NCI-H187 treated with DMSO at 0.1 percent for 48 hours (cell line): ENCODE measurements at places on chromosomes 4 and X.

- DNase-seq, result no peak
These were observed 44.1 kb downstream of the SLC16A2 start for GRCh38 chrX:74465424-74465823.

- no peak for DNase-seq
These were observed 44.3 kb upstream of the PAGE4 start for GRCh38 chrX:49784747-49785280.

GRCh38 chr4:30744386-30744785 lies 24.2 kb downstream of the PCDH7 start:
- DNase-seq, result no peak

- DNase-seq, result no peak
These were observed 44.3 kb downstream of the RCHY1 start for GRCh38 chr4:75469896-75470295.

DNA sequence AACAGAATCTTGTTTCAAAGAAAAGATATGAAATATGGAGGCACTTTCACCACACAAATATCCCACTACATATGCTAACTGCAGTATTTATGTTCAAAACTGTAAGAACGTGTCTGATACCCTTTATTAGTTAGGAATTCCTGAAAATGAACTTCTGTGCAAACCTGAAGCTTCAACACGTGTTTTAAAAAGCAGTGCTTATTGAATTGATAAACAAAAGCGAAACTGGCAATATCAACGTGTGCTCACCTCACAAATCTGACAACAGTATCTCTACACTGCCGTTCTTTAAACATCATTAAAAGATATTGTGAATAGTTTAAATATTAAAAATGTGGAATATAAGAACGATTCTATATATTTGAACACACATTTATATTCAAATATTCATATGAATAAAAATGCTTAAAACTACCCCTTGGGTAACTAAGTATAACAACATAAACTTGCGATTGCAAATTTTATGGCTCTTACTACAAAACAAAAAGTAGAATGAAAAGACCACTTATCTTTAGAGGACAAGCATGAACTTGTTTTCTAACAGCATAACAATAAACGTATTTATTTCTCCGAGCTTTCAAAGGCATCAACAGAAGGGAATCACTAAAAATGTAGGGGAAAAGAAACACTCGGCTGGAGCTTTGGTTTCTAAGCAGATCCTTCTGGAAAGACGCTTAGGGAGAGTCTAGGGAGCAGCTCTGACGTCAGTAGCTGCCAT lies at the start of gene LRP2BP:
LRP2BP (minus strand) TSS at position 687 of the 718 bp plus-strand sequence. CDS start 17,738 bp downstream, outside the sequence.
- DNase-seq, result no peak

DNA sequence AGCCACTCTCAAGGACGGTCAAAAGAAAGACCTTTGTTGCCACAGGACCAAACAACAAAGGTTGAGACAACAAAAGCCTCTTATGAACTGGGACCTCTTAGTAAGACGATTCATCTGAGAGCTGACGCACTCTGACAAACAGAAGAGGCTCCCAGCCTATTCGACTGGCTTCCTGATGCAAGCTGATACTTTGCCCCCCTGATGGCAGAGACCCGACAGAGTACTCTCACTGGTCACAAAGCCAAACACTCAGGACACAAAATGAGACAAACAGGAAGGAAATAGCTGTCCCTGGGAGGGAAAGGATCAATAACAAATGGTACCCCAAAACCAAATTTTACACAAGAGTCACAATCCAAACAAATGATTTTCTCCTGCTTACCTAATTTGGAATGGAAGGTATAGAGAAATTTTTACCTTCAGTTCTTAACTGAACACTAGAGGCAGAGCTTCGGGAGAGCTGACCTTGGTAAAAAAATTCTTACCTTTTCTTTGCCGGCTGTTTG lies 75.2 kb upstream of the PLAC8 start:
- no peak for DNase-seq

DNA sequence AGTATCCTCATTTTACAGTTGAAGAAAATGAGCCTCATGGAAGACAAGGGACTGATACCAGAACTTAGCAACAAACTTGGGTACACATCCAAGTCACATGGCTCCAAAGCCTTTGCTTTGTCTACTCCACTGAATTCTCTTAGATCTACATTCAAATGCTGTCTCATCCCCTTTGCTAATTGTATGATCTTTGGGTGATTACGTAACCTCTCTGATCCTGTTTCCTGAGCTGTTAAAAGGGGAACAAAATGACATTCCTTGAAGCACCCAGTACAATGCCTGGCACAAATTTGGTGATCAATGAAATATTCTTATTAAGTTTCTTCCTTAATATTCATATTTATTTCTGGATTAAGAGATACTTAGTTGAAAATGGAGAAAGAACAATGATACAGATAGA lies 5.9 kb upstream of the HPGD start:
- no peak for DNase-seq
